Epithelial cell of alveolus of lung (primary cell): ENCODE measurements at places on chromosomes 5 and 9. TPM values are rescaled to one million over a fixed set of nuclear protein-coding genes. Genes with fewer than 3 reads are reported as not detected.

The KIF4B gene
- total RNA-seq: 0.08 and 0.13 TPM in 2 replicates

The SSNA1 gene
- 61.1 and 99.0 TPM in 2 replicates for total RNA-seq

The SLC27A6 gene
- total RNA-seq: 1.6 and 1.8 TPM in 2 replicates

The PLAC8L1 gene
- not detected in 2 replicates for total RNA-seq

The GPR21 gene
- 0.13 TPM in 1 of 2 replicates, not detected in the other for total RNA-seq

The SLC25A2 gene
- total RNA-seq: not detected in 2 replicates

The NIM1K gene
- total RNA-seq: 0.78 and 0.96 TPM in 2 replicates

The TRAPPC13 gene
- total RNA-seq: 11.9 and 15.6 TPM in 2 replicates

The DAB2IP gene
- 9.3 and 17.2 TPM in 2 replicates for total RNA-seq

The KIF12 gene
- under 0.01 TPM in 1 of 2 replicates, not detected in the other for total RNA-seq

The INSL4 gene
- total RNA-seq: not detected in 2 replicates

The PCSK1 gene
- total RNA-seq: 0.13 and 5.4 TPM in 2 replicates
